ENCODE measurements at places on chromosomes 12 and 14. TPM values are rescaled to one million over a fixed set of nuclear protein-coding genes. Genes with fewer than 3 reads are reported as not detected.

The MUCL1 gene
- total RNA-seq, result not detected

The DPPA3 gene
- not detected for total RNA-seq

The PARP11 gene
- 4.5 TPM for total RNA-seq

The SYNE3 gene
- 34.0 TPM for total RNA-seq

The ANKRD33 gene
- total RNA-seq, result 0.44 TPM

The GPR135 gene
- 2.2 TPM for total RNA-seq

The CMA1 gene
- total RNA-seq, result not detected

The CLEC2A gene
- total RNA-seq, result not detected

The BBOF1 gene
- total RNA-seq, result 5.8 TPM

The FCF1 gene
- total RNA-seq, result 34.5 TPM

The WSCD2 gene
- total RNA-seq, result not detected

The HSPA2 gene
- total RNA-seq, result 3.6 TPM

The PIANP gene
- total RNA-seq, result not detected

The KCNH3 gene
- total RNA-seq, result 0.12 TPM

The CPNE8 gene
- total RNA-seq, result 9.1 TPM

The PLEKHD1 gene
- total RNA-seq, result not detected

The GPRC5D gene
- not detected for total RNA-seq

The ADCY4 gene
- 0.94 TPM for total RNA-seq

The SLC2A14 gene
- not detected for total RNA-seq

The PRKD1 gene
- 18.7 TPM for total RNA-seq

The AMHR2 gene
- total RNA-seq, result not detected

The ARHGEF40 gene
- total RNA-seq, result 53.6 TPM

The UNC119B gene
- 23.8 TPM for total RNA-seq

The USP44 gene
- under 0.01 TPM for total RNA-seq

The FGD6 gene
- 3.3 TPM for total RNA-seq

The OTOGL gene
- total RNA-seq, result 0.15 TPM

The PARP2 gene
- total RNA-seq, result 6.4 TPM

The TRHDE gene
- not detected for total RNA-seq

The DPY19L2 gene
- 0.68 TPM for total RNA-seq

The ASB2 gene
- total RNA-seq, result not detected

The MSI1 gene
- not detected for total RNA-seq

The C1QL4 gene
- not detected for total RNA-seq

The C3AR1 gene
- 0.25 TPM for total RNA-seq

The PITPNM2 gene
- 3.3 TPM for total RNA-seq

The IGF1 gene
- total RNA-seq, result 1.1 TPM

The AQP6 gene
- 0.37 TPM for total RNA-seq

The DLGAP5 gene
- total RNA-seq, result 2.6 TPM

The ANKRD13A gene
- total RNA-seq, result 37.6 TPM

The PTPN21 gene
- total RNA-seq, result 8.5 TPM
